Lung (tissue), 17 donors: ENCODE measurements at places on chromosomes 6 and 20.
A peak's percentile ranks its signal among the peaks of the same experiment; 100 is the strongest.

- DNase-seq: no peak
Observed at GRCh38 chr6:84455511-84456029, 228.1 kb upstream of the CEP162 start.

- DNase-seq: no peak
Observed at GRCh38 chr6:6590530-6590929, 2.0 kb downstream of the LY86 start.

DNA sequence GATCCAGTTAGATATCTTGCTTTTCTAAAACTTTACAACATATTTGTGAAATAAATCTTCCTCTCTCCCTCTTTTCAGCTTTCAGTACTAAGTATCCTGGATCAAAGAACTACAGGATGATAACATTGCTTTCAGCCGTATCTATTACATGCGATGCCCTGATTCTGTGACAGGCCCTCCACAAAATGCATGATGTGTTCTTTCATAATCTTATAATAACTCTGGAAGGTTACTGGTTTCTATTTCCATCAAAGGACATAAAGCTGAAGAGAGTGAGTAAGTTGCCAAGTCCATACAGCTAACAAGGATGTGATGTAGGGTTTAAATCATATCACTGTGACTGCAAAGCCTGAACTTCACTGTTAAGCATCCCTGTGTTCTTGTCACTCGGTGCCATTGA, 62.9 kb upstream of the ADGRG6 start:
- DNase-seq: peak; percentile 25

DNA sequence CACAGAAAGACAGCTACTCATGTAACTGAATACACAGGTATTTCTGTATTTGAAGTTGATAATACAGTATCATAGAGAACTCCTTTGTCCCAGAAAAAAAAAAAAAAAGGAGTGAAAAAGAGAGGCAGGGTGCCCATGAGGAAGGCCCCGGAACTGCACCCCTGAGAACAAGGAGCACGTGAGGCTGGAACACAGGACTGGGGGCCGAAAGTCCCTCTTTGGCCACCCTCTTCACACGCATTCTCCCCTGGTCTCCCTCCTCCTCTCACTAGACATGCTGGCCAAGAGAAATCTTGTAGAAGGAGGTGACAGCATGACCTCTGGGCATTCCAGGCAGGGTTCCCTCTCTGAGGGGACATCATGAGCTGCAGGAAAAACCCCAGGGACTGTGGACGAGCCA, 62.7 kb upstream of the TRAF3IP2 start:
- DNase-seq: peak; percentile 34

DNA sequence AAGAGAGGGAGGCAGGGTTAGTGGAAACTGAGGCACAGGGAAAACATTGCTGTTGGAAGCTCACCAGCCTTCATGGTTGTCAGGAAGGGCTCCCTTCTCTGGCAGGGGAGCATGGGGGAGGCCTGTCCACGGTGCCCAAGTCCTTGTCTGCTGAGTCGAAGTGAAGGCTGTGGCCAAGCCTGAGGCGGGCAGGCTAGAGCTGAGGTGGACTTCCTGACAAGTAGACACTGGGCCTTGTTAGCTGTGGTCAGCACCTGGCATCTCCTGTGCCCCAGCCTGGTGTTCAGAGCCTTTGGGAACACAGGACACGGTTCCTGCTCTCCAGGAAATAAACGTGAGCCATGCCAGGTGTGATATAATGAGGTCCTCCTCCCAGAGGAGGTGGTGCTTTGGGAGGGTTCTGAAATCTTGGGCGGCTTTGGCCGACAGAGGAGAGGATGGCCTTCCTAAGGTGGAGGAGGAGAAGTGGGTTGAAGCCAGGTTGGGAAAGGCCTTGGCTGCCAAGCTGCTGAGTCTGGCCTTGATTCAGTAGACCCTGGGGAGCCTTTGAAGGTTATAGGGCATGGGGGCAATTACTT, 138.4 kb upstream of the RNF24 start:
- peak; percentile 10 for DNase-seq

GRCh38 chr6:106163446-106163965, 77.4 kb downstream of the PRDM1 start:
- DNase-seq: no peak

GRCh38 chr6:157486572-157486971, 105.6 kb downstream of the ZDHHC14 start:
- DNase-seq: no peak

- no peak for DNase-seq
Observed at GRCh38 chr6:73560853-73561407, 40.1 kb upstream of the EEF1A1 start.
